ENCODE measurements at places on chromosomes 13 and 19. TPM values are rescaled to one million over a fixed set of nuclear protein-coding genes. Genes with fewer than 3 reads are reported as not detected.

CYP4F2 gene
- total RNA-seq: not detected

SIGLEC5 gene
- 0.81 TPM for total RNA-seq

ELF1 gene
- total RNA-seq: 40.1 TPM

CD33 gene
- total RNA-seq: 11.4 TPM

ZNF254 gene
- total RNA-seq: 12.1 TPM

FAM124A gene
- total RNA-seq: 10.0 TPM

MISP3 gene
- total RNA-seq: 4.6 TPM

SBSN gene
- total RNA-seq: not detected

S1PR5 gene
- 0.21 TPM for total RNA-seq

ZNF426 gene
- total RNA-seq: 16.0 TPM

SIGLEC12 gene
- total RNA-seq: 1.1 TPM

KLK2 gene
- not detected for total RNA-seq

METTL21C gene
- not detected for total RNA-seq

PLK5 gene
- total RNA-seq: not detected

EDDM13 gene
- not detected for total RNA-seq

PRODH2 gene
- not detected for total RNA-seq

UBA52 gene
- total RNA-seq: 696 TPM

PTGER1 gene
- 0.24 TPM for total RNA-seq

CNMD gene
- not detected for total RNA-seq

IL4I1 gene
- total RNA-seq: 0.34 TPM

TPRX1 gene
- not detected for total RNA-seq

MRPS31 gene
- total RNA-seq: 26.0 TPM

KL gene
- total RNA-seq: 3.3 TPM

C13orf42 gene
- total RNA-seq: not detected

LRP3 gene
- 22.1 TPM for total RNA-seq

KIR2DL1 gene
- not detected for total RNA-seq

ADM5 gene
- total RNA-seq: 1.2 TPM

KRTDAP gene
- not detected for total RNA-seq

SELENOW gene
- total RNA-seq: 783 TPM

ZNF793 gene
- total RNA-seq: 6.3 TPM

NXNL1 gene
- total RNA-seq: 0.56 TPM

ERCC5 gene
- 30.6 TPM for total RNA-seq

KIR3DL3 gene
- not detected for total RNA-seq

GRK1 gene
- total RNA-seq: 0.13 TPM

TYROBP gene
- 43.4 TPM for total RNA-seq

SAMD4B gene
- 72.2 TPM for total RNA-seq

CGB2 gene
- not detected for total RNA-seq

MKNK2 gene
- total RNA-seq: 127 TPM

BEST2 gene
- total RNA-seq: not detected

FGF9 gene
- total RNA-seq: 5.9 TPM

SLC39A3 gene
- 25.5 TPM for total RNA-seq

FPR2 gene
- total RNA-seq: 1.1 TPM

CEACAM19 gene
- total RNA-seq: 6.2 TPM

EXOC3L2 gene
- 2.6 TPM for total RNA-seq

NKPD1 gene
- total RNA-seq: 0.05 TPM

ZNF99 gene
- 0.15 TPM for total RNA-seq

ZNF221 gene
- 3.7 TPM for total RNA-seq

NDFIP2 gene
- total RNA-seq: 30.9 TPM

GARIN5A gene
- total RNA-seq: 1.5 TPM

KLK13 gene
- not detected for total RNA-seq

MBD3L3 gene
- not detected for total RNA-seq

DHDH gene
- not detected for total RNA-seq

CD37 gene
- 10.6 TPM for total RNA-seq

UCHL3 gene
- total RNA-seq: 26.1 TPM

NECTIN2 gene
- total RNA-seq: 94.1 TPM

FXYD1 gene
- 297 TPM for total RNA-seq

KLK10 gene
- total RNA-seq: 0.32 TPM

Measured in left cardiac atrium (tissue), 4 donors.